ENCODE measurements at places on chromosomes 2 and 18.

- H3K4me3 ChIP-seq: no peak overlapping the region
- peak overlapping the region; percentile 29 for H3K27ac ChIP-seq
- no peaks in the 10 kb centered on the region for H3K27me3 ChIP-seq
- H3K36me3 ChIP-seq: peaks cover 6% of the 10 kb centered on the region
- peaks cover 14% of the 10 kb centered on the region for H3K4me1 ChIP-seq
These were observed 38.0 kb upstream of the PCBP1 start for GRCh38 chr2:70049255-70049654.

DNA sequence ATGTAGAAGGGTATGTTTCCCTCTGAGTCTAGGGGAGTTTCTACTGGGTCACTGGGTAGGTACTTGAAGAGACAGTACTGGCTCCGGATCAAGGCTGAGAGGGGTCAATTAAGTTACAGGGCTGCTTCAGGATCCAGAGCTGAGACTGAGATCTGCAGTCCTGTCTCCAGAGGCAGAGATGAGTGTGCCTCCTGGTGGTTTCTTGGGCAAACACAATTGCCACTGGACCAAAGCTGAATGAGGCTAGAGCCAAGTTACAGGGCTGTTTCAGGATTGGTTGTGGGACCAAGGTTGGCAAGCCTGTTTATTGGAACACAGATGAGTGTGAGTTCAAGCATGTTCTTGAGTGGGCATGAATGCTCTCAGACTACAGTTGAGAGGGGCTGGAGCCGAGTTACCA is 157.9 kb downstream of the ADCYAP1 start:
- no peak overlapping the region for H3K4me3 ChIP-seq
- DNase-seq: no peak
- no peak overlapping the region for H3K27ac ChIP-seq
- H3K36me3 ChIP-seq: no peaks in the 10 kb centered on the region
- H3K4me1 ChIP-seq: no peaks in the 10 kb centered on the region

- H3K27me3 ChIP-seq: no peaks in the 10 kb centered on the region
- H3K4me3 ChIP-seq: no peak overlapping the region
- DNase-seq: no peak
These were observed 8.5 kb downstream of the KLHL30 start for GRCh38 chr2:238146884-238147544.

- peaks cover 2% of the 10 kb centered on the region for H3K36me3 ChIP-seq
- no peak for DNase-seq
- H3K27ac ChIP-seq: peak overlapping the region; percentile 96
- H3K4me3 ChIP-seq: no peak overlapping the region
- no peaks in the 10 kb centered on the region for H3K27me3 ChIP-seq
- H3K4me1 ChIP-seq: peaks cover 39% of the 10 kb centered on the region
These were observed 66.3 kb upstream of the PSMD14 start for GRCh38 chr2:161241894-161242293.

DNA sequence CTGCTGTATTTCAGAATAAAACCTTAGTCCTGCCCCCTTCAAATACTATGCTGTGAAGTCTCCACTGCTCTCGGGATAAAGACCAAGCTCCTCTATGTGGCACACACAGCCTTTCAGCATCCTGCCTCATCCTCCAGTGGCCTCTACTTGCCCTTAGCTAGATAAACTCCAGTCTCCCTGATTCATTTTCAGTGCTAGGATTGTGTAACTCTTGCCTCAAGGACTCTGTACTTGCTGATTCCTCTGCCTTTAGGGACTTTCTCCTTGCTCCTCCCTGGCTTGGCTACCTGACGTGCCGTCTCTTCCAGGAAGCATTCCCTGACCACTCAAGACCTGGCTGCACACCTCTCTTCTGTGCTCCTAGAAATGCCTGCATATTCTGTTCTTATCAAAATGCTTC is 416.7 kb downstream of the MTX2 start:
- H3K27ac ChIP-seq: no peak overlapping the region
- DNase-seq: no peak
- no peaks in the 10 kb centered on the region for H3K4me1 ChIP-seq
- H3K27me3 ChIP-seq: peaks cover 60% of the 10 kb centered on the region

GRCh38 chr2:27042985-27043634 is 8.4 kb upstream of the AGBL5 start:
- H3K36me3 ChIP-seq: peaks cover 6% of the 10 kb centered on the region
- H3K4me3 ChIP-seq: no peak overlapping the region
- peaks cover 8% of the 10 kb centered on the region for H3K4me1 ChIP-seq

DNA sequence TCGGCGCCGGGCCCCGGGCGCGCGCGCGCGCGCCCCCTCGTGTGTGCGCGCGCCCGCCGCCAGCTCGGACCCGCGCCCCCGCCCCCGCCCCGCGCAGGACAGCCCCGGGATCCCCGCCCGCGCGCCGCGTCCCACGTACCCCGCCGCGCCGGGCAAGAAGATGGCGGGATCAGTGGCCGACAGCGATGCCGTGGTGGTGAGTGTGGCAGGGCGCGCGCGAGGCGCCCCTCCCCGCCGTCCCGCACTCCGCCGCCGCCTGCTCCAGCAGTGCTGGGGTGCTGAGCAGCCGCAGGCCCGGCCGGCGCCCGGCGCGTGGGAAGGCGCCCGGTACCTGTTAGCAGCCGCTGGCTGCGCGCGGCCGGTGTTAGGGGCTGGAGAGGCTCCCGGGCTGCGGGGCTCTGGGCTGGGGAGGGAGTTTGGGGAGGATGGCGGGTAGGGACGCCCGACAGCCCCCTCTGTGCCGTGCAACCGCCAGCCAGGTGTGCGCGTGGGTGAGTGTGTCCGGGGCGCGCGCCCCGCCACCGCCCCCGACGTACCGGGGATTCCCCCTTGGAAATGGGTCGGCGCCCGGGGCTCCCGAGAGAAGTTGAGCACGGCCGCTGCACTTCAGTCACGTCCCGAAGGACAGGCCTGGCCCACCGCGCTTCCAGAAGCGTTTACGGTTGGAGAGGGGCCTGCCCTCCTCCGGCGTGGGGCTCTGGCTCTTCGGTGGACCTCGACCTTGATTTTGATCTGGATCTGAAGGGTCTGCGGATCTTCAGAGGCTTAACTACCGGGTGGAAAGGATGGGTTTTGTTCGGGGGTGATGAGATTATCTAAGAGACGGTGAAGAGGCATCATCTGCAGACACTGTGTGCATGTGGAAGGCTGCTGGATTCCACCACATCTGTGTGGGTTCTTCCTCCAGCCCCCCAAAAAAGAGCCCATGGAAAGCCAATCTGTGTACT is 697 bp downstream of the LGALSL start:
- H3K4me1 ChIP-seq: peaks cover 2% of the 10 kb centered on the region
- DNase-seq: peak; percentile 14
- H3K27ac ChIP-seq: no peak overlapping the region
- peak overlapping the region; percentile 74 for H3K4me3 ChIP-seq
- no peaks in the 10 kb centered on the region for H3K36me3 ChIP-seq
- H3K27me3 ChIP-seq: peaks cover 5% of the 10 kb centered on the region

GRCh38 chr18:47151439-47151838 is 1.1 kb upstream of the HDHD2 start:
- peaks cover 33% of the 10 kb centered on the region for H3K4me1 ChIP-seq
- peaks cover 6% of the 10 kb centered on the region for H3K36me3 ChIP-seq
- H3K4me3 ChIP-seq: peak overlapping the region; percentile 99
- no peak for DNase-seq

- DNase-seq: no peak
- H3K36me3 ChIP-seq: peaks cover 11% of the 10 kb centered on the region
These were observed 143.9 kb downstream of the NCK2 start for GRCh38 chr2:105888625-105889024.

DNA sequence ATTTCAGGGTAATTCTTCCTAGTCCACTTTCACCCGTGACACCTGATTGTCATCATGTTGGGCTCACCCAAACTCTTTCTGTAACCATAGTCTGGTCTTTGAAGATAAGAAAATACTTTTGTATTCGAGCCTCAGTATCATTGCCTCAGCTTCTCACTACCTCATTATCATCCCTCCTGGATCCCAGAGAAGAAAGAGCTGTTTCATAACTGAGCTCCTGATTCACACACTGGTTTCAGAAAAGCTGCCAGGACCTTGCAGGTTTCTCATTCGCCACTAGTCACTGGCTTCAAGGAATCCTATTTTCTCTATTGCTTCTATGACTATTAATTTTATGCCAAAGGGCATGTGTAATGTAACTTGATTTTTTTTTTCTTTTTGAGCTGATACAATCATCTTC is 2.9 kb upstream of the CRIM1 start:
- H3K27me3 ChIP-seq: peaks cover 18% of the 10 kb centered on the region
- H3K4me1 ChIP-seq: peaks cover 24% of the 10 kb centered on the region
- DNase-seq: no peak
- H3K27ac ChIP-seq: no peak overlapping the region
- H3K4me3 ChIP-seq: no peak overlapping the region
- no peaks in the 10 kb centered on the region for H3K36me3 ChIP-seq

Data from T-helper 17 cell (primary cell).